Erythroblast (primary cell): ENCODE measurements at places on chromosomes 2 and 18.

- no peak for DNase-seq
Measured at GRCh38 chr18:21364471-21364870, 122.4 kb downstream of the GREB1L start.

GRCh38 chr18:6941996-6942395 lies 175.6 kb downstream of the LAMA1 start:
- DNase-seq, result no peak

DNA sequence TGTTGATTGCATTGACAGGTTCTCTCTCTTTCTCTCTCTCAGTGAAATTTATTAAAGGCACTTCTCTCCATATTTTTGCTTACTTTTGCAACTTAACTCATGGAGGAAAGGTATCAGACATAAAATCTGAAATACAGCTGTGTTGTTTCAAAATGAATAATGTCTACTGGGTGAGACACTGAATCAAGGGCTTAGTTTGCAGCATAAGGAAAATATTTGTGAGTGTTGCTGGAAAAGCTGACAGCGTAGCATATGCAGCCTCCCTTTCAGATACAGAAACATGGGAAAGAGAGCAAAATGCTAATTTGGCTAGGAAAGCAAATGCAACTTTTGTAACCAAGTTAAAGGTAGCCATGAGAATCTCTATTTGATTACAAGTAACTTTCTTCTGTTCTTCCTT lies 81.5 kb upstream of the COL3A1 start:
- no peak for DNase-seq

DNA sequence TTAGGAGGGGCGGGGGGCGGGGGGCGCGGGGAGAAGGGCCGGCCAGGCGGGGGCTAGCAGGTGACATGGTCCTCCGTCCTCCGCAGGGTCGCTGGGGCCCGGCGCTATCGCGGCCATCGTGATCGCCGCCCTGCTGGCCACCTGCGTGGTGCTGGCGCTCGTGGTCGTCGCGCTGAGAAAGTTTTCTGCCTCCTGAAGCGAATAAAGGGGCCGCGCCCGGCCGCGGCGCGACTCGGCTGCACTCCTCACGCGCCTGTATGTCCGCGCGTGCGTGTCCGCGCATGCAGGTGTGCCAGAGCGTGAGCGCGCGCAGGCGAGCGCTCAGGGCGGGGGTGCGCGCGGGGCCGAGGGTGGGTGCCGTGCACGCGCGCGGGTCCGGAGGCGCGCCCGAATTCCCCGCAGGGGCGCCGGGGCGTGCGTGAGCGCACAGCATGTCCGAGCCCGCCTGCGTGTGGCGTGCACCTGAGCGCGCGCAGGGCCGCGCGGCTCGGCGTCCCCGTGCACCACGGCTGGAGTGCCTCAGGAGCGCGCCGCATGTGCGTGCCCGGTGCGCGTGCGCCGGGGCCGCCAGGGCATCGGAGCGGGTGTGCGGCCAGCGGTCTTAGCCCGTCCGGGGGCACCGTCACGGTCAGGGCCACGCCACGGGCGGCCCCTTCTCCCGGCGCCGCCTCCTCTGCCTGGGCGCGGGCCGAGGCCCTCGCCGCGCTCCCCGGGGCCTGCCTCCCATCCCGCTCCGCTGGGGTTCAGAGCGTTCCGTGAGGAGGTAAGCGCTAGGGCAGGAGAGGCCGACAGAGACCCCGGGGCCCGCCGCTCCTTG lies 6.3 kb downstream of the SNORC start:
- DNase-seq, result peak; percentile 59

- no peak for DNase-seq
Measured at GRCh38 chr2:98768384-98769113, 37.6 kb upstream of the MGAT4A start.

DNA sequence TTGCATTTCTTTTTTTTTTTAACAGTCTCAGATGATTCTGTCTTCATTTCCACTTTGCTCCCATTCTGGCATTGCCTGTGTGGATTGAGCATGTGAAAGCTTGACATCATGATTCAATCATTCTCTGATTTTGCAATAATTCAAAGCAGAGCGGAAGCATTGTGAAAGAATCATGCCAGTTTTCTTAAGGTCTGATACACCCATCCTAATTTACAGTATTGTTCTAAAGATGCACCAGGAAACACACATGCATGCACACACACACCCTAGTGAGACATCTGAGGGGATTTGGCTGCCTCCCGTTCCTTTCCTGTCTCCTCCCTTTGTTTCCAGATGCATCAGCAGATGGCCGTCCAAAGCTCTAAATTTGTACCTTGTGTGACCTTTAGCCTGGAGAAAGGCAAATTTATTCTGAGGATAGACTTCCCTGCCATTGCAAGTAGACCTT lies 97.3 kb downstream of the FMNL2 start:
- DNase-seq, result no peak

DNA sequence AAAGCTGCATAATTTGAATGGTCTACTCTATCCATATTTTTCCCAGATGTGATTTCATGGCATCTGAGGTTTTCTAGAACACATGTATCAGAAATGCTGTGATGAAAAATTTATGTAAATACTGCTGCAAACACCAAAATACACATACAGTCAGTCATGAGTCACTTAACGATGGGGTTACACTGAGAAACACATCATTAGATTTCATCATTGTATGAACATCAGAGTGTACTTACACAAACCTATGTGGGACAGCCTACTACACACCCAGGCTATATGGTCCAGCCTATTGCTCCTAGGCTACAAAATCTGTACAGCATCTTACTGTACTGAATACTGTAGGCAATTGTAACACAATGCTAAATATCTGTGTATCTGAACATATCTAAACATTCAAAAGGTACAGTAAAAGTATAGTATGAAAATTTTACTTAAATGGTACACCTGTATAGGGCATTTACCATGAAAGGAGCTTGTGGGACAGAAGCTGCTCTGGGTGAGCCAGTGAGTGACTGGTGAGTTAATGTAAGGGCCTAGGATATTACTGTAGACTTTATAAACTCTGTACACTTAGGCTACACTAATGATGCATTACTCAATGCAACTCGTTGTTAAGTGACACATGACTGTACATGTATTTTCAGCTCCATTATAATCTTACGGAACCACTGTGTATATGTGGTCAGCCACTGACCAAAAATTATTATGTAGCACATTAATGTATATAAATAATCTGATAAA lies 33.5 kb downstream of the PNO1 start:
- DNase-seq, result peak; percentile 34

- no peak for DNase-seq
Measured at GRCh38 chr2:191612496-191612895, 65.4 kb upstream of the NABP1 start.

- no peak for DNase-seq
Measured at GRCh38 chr2:6218926-6219325, 526.7 kb downstream of the SOX11 start.

DNA sequence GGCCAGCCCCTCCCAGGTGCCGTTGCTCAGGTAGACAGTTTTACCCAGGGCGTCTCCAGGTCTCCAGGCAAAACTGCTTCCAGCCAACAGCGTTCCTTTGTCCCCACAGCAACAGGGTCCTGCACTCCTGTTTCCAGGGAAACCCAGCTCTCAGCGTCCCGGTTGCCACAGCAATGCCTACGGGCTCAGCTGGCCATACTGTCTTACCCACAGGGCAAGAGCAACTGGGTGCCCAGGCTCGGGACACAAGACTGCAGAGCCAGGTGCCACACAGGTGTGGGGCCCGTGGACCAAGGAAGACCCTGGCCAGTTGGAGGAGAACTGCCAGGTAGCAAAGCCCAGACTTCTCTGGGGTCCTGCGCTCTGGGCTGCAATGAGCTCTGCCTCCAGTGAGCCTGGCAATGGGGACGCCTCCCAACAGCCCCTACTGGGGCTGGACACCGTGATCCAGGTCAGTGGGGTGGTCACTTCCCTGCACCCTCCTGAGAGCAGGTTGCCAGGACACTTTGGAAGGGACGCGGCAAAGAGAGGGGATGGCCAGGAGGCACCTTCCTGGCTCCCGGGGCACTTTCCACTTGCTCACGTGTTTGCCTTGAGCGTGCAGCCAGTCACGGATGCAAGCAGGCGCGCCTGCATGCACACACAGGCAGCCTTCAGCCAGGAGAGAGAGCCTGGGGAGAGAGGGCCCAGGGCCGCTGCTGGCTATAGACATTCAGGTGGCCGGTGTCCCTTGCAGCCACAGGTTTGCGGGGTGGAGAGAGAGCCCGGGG lies at the start of gene CROCC2:
CROCC2 (plus strand) TSS at position 196 of the 770 bp plus-strand sequence; CDS start at position 374, 178 bp downstream.
- no peak for DNase-seq

DNA sequence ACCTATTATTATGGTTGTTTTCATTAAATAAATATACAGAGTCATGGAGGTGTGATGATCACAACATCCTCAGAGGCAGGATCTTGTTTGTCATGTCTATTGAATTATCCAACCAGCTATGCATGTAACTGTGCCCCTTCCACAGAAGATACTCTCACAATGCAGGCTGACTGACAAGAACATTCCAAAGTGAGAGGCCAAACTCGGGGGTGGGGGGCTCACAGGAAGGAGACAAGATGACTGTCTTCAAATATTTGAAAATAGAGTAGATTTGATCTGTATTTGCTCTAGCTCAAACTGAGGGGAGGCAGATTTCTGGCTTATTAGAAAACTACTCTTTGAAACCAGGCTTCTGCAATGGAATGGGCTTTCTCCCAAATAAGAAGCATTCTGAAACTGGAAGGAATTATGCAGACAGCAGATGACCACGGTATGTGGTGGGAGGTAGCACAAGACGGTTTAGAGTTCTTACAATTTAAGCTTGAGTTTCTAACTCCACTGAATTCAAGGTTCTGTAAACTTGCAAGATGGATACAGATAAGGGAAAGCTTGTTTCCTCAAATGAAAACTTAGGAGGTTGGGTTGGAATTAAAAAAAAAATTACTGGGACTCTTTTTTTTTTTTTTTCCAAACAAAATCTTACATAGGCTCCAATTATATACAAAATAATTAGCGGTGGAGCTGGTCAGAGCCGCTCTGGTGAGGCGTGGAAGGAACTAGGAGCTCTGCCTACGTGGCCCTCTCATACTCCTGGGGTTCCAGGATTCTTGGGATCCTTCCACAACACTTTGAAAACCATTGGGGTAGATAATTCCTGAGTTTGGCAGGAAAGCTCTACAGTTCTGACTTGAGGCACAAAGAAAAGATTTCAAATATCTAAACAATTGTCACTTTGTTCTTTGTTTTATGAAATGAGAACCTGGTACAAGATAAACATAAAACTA lies 79.3 kb downstream of the PLA2R1 start:
- no peak for DNase-seq

GRCh38 chr2:23386339-23387220 lies 1.6 kb downstream of the KLHL29 start:
- no peak for DNase-seq

- no peak for DNase-seq
Measured at GRCh38 chr2:179340678-179341077, 76.0 kb upstream of the SESTD1 start.

DNA sequence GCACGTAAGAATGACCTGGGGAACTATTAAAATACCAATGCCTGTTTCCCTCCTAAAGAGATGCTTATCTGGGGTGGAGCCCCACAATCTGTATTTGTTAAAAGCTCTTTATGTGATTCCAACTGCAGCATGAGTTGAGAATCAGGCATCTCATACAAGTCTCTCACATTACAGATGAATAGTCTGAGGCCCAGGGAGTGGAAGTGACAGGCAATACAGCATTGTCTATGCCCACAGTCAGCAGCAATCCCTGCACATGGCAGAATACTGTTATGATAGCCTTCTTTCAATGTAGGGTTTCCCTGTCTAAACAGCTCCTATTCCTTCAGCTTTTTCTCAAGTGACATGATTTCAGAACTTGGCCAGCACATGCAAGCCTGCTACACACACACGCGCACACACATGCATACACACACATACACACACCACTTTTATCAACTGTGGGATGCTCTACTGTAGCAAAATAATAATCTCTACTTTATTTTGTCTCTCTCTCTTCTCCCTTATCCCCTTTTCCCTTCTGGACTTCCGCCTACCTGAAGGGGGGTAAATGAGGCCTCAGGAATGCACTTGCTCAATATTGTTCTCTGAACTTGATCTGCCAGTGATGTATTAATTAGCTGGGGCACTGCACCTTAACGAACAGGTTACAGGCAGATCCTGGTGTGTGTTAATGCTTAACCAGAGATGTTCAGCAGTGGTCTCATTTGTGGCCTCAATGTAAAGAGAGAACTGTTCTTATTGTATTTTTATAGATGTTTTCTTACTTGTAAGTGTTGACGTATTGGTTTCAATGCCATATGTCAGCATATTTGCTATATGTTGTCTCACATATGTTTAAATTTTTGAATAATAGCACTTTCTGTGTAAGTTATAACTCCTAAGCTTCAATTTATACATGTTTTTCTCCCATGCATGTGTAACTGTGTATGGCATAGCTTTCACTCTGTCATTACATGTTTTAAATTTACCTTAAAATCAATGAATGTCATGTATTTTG lies 116.0 kb downstream of the SETBP1 start:
- DNase-seq, result no peak

GRCh38 chr2:122179492-122180165 lies 424.2 kb downstream of the TSN start:
- no peak for DNase-seq

DNA sequence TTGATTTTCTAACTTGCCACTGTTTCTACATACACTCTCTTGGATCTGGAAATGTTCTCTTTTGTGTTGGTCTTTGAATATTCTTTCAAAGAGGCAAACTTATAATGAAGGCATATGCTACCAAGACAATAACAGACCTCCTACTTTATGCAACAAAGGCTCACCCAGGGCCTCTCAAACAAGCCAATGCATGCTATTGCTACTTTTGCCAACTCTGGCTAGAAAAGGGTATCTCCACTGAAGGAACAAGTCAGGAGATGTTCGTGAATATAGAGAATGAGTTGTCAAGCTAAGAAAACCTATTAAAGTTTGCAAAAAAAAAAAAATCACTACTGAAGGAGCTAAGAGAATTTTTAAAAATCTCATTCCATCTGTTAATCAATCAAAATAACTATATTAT lies 15.9 kb upstream of the DSG2 start:
- no peak for DNase-seq

GRCh38 chr18:24868311-24868710 lies 407.9 kb downstream of the HRH4 start:
- no peak for DNase-seq

DNA sequence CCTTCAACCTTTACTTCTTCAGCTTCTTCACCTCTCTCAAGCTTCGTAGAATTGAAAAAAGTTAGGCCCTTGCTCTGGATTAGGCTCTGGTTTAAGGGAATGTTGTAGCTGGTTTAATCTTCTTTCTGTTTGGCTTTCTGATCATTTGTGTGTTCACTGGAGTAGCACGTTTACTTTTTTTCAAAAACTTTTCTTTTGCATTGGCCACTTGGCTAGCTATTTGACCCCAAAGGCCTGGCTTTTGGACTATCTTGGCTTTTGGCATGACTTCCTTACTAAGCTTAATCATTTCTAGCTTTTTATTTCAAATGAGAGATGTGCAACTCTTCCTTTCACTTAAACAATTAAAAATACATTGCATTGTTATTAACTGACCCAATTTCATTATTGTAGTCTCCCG lies 1154.8 kb upstream of the ZEB2 start:
- no peak for DNase-seq

- DNase-seq, result no peak
Measured at GRCh38 chr2:15967415-15968279, 27.3 kb downstream of the MYCN start.

GRCh38 chr2:112904883-112905282 lies 6.1 kb upstream of the IL37 start:
- DNase-seq, result peak; percentile 8
